ENCODE measurements at places on chromosomes 4 and X. TPM values are rescaled to one million over a fixed set of nuclear protein-coding genes. Genes with fewer than 3 reads are reported as not detected.

The MTNR1A gene
- not detected for total RNA-seq

The TBL1X gene
- 21.1 TPM for total RNA-seq

The VSIG4 gene
- not detected for total RNA-seq

DNA sequence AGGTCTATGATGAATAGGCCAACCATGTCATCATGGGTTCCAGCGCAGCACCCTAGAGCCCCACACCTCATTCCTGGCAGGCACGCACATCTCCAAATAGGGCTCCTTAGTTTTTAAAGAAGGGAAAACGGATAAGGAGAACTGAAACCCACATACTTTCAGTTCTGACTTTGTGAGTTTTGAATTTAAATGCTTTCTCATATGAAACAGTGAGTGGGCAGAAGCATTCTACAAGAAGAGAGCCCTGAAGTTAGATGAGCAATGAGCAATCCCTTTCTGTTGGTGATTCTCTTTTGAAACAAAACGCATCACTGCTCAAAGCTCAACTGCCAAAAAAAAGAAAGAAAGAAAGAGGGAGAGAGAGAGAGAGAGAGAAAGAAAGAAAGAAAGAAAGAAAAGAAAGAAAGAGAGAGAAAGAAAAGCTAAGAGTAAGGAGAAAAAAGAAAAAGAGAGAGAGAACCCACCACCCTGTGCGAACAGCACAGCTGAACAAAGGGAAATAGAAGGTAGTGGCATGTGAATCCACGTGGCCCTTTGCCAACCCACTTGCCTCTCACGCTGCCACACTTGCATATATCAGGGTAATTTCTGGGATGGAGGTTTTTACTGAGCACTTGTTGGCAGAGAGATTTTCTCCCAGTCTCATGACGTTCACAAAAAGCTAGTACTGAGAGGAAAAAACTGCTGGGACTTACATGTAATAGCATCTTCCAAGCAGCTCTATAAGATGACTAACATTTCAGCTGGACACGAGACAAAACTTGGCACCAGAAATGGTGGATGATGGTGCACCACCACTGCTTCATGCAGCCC lies 31.0 kb downstream of the TMSB4X start:
- H3K4me1 ChIP-seq: peaks cover 7% of the 10 kb centered on the region
- no peak overlapping the region for H3K4me3 ChIP-seq
- no peak overlapping the region for H3K27ac ChIP-seq
- no peaks in the 10 kb centered on the region for H3K36me3 ChIP-seq
- no peaks in the 10 kb centered on the region for H3K27me3 ChIP-seq

DNA sequence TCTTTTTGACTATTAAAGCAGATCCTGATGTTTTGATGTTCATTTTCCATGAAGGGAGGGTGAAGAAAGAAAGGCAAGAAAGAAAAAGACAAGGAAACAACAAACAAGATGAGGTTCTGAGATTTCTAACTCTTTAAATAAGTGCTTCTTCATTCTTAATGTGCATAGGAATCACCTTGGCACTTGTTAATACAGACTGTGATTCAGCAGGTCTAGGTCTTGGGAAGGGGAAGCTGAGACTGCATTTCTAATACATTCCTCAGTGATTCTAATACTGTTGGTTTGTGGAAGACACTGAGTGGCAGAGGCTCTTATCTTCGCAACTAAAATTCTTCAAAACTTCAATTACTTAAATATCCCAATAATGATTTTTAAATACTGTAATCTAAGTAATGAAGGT lies 95.2 kb upstream of the NAP1L5 start:
- no peak overlapping the region for H3K27ac ChIP-seq
- H3K27me3 ChIP-seq: no peaks in the 10 kb centered on the region
- DNase-seq: peak; percentile 59
- peaks cover 6% of the 10 kb centered on the region for H3K4me1 ChIP-seq
- H3K36me3 ChIP-seq: peaks cover 5% of the 10 kb centered on the region

DNA sequence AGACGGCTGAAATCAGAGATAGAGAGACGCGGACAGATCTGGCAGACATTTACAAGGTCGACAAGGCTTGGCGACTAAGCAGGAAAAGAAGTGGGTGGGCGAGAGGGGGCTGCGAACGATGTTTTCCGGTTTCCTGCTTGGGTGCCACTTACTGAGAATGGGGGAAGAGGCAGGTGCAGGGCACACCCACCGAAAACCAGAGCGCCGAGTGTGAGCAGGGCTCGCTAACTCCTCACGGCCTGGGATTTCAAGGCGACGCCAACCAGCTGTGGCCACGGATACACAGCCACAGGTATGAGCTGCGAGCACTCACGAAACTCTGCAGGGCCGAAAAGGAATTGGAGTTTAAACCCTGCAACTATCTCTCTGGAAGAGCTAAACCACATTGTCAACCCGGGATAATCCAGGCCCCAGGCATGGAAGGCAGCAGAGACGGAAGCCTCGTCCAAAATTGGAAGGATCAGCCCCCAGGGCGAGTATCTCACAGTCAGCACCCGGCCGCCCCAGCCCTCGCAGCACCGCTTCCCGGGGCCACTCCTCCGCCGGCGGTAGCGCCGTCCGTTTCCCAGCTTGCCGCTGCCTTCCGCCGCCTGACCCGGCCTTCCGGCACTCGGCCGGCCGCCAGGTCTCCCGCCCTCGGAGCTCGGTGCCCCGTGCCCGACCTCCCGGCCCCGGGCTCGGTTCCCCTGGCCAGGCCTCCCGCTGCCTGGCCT lies 778 bp downstream of the CASP3 start:
- peak; percentile 33 for DNase-seq
- H3K27me3 ChIP-seq: no peaks in the 10 kb centered on the region
- H3K36me3 ChIP-seq: peaks cover 2% of the 10 kb centered on the region
- H3K4me1 ChIP-seq: peaks cover 8% of the 10 kb centered on the region

The CPE gene
- total RNA-seq: 3.6 TPM

The ATOH1 gene
- total RNA-seq: not detected

GRCh38 chrX:41481264-41482109 lies 34.3 kb downstream of the NYX start:
- no peaks in the 10 kb centered on the region for H3K36me3 ChIP-seq
- H3K27me3 ChIP-seq: peaks cover 2% of the 10 kb centered on the region
- H3K4me3 ChIP-seq: no peak overlapping the region
- no peaks in the 10 kb centered on the region for H3K4me1 ChIP-seq

The NAA15 gene
- total RNA-seq: 43.4 TPM

The LAMP2 gene
- total RNA-seq: 129 TPM

DNA sequence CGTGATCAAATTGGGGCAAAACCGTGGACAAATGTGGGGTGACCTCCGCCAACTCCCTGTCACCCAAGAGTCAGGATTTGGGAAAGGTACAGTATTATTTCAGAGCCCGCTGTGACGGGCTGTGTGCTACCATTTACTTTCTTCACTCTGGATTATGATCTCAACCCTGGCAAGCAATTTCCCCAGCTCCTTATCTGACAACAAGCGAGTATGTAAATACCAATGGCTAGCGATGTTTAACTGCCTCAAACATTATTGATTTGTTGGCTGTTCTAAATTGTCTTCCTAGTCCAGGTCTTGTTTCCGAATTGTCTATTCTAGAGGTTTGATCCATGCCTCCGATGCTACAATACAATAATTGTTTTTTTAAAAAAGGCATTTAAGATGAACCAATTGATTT lies 17.7 kb upstream of the PITX2 start:
- no peak overlapping the region for H3K27ac ChIP-seq
- no peak overlapping the region for H3K4me3 ChIP-seq
- no peak for DNase-seq
- H3K4me1 ChIP-seq: peaks cover 2% of the 10 kb centered on the region
- no peaks in the 10 kb centered on the region for H3K36me3 ChIP-seq
- H3K27me3 ChIP-seq: peaks cover 69% of the 10 kb centered on the region

The NPNT gene
- not detected for total RNA-seq

DNA sequence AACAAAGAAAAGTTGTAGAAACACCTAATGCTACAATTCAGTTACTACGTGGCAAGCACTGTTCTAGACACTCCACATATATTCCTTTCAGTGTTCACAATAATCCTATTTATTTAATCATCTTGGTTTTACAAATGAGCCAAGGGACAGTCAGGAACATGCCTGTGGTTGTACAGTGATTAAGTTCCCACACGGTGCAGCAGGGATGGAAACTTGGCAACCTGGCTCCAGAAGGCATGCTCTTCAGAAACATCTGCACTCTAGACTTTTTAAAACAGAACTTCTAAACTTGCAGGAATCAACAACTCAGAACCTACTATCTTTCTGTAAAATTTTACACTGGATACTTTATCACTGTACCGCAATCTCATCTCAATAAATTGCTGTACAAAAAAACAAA lies 32.1 kb downstream of the TAPT1 start:
- H3K4me3 ChIP-seq: no peak overlapping the region
- H3K27me3 ChIP-seq: no peaks in the 10 kb centered on the region
- peak; percentile 16 for DNase-seq
- H3K4me1 ChIP-seq: no peaks in the 10 kb centered on the region

DNA sequence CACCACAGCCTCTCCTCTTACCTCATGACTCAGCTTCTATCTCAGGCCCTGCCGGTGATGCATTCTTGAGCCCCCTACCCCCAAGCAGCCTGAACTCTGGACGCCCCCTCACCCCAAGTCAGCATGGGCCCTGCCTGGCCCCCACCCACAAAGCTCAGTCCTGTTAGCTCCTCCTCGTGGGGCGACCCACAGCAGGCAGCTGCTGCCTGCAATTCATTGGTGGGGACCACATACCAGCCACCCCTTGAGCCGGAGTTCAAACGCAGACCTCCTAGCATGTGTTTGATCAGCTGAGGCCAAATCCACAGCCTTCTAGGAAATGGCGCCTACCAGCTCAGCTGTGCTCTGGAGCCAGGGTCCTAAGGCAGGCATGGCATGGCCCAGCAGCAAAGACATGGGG lies 111.8 kb downstream of the EFNB1 start:
- peaks cover 5% of the 10 kb centered on the region for H3K4me1 ChIP-seq
- DNase-seq: no peak
- no peaks in the 10 kb centered on the region for H3K27me3 ChIP-seq
- no peaks in the 10 kb centered on the region for H3K36me3 ChIP-seq

- no peaks in the 10 kb centered on the region for H3K36me3 ChIP-seq
- no peak overlapping the region for H3K27ac ChIP-seq
- no peaks in the 10 kb centered on the region for H3K4me1 ChIP-seq
- DNase-seq: no peak
- H3K27me3 ChIP-seq: no peaks in the 10 kb centered on the region
These were observed 116.0 kb upstream of the PGRMC2 start for GRCh38 chr4:128403586-128403985.

GRCh38 chr4:83261307-83261706 lies 23.3 kb downstream of the COQ2 start:
- H3K27me3 ChIP-seq: no peaks in the 10 kb centered on the region
- H3K27ac ChIP-seq: no peak overlapping the region
- peaks cover 3% of the 10 kb centered on the region for H3K36me3 ChIP-seq

Measured in IMR-90 (cell line).